ENCODE measurements at places on chromosomes 5 and 9.

- DNase-seq, result no peak
Observed at GRCh38 chr9:126107693-126108092, 218.9 kb upstream of the MVB12B start.

GRCh38 chr5:161547406-161547737, 847 bp upstream of the GABRB2 start:
- DNase-seq, result no peak

DNA sequence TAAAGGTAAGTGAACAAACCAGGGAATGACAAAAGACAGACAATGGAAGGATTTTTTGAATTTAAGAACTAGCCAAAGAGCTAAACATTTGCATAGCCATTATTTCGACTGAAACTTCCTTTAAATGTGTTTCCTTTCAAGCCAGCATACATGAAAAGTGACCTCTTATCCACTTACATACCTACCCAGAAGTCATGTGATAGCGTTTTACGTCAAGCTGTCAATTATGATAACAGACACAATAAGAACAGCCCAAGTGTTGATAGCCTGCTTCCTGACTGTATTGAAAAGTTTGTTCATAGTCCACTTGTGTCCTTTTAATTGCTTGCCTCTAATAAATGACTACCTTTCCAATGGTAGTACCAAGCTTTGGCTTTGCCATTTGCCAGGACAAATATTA, 206.0 kb downstream of the NFIB start:
- no peak for DNase-seq

DNA sequence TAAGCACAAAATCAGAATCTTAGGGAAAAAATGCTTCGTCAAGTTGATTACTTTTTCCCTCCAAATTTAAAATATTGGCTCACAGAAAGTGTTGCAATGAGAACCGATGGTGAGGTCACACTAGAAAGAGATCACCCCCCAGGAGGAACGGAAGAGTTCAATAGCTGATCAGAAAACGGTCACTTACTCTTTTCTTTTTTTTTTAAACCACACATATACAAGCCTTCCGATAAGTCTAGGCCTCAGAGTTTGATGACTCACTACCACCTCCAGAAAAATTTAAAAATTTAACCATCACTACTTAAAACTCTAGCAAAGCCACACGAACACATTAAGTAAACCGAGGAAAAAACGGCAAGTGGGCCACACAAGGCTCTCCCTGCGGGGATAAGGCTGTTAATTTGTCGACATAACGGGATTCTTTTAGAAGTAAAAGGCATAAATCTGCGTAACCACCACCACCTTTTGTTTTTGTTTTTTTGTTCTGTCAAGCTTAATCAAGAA, 1.2 kb downstream of the SURF4 start:
- peak; percentile 38 for DNase-seq

GRCh38 chr5:77311214-77311571, 100.7 kb downstream of the PDE8B start:
- no peak for DNase-seq

GRCh38 chr9:112867275-112867991, 23.2 kb downstream of the SLC46A2 start:
- DNase-seq, result peak; percentile 22

- DNase-seq, result no peak
Observed at GRCh38 chr5:9621379-9621903, 8.7 kb downstream of the TAS2R1 start.

DNA sequence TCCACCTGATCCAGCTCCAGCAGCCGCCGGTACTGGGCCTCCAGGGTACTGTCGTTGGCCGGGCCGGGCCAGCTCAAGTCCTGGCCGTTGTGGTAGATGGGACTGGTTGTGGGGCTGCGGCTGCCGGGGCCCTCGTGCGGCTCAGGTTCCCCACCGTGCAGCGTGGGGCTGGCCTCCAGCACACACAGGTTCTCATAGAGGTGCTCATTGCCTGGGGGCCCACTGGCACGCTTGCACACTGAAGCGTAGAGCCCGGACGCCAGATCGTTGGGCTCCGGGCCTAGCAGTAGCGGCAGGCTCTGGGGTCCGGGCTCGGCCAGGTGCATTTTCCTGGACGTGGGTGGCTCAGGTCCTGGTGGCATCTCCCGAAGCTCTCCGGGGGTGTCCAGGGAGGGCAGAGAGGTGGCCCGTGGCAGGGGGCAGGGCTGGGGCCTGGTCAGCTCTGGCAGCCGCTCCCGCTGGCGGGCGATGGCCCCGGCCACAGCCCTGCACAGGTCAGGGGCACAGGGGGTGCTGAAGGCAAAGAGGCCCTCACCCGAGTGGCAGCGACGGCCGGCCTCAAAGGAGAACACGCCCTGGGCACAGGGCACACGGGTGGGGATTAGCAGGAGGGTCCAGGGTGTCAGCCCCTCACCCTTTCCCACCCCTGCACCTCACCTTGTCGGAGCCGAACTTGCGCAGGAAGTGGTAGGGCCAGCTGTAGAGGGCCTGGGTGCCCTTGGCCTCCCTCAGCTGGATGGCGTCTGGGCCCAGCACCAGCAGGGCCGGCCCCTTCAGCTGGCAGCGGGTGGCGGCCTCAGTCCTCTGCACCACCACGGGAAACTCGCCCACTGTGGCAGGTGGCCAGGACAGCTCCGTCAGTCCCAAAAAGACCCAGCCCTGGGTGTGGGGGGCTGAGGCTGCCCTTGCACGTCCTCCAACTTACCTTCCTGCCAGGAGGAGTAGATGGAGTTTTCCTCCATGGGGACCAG, 5.3 kb downstream of the DOK3 start:
- DNase-seq, result no peak

GRCh38 chr5:97534166-97534565, 351.1 kb upstream of the RIOK2 start:
- peak; percentile 13 for DNase-seq

DNA sequence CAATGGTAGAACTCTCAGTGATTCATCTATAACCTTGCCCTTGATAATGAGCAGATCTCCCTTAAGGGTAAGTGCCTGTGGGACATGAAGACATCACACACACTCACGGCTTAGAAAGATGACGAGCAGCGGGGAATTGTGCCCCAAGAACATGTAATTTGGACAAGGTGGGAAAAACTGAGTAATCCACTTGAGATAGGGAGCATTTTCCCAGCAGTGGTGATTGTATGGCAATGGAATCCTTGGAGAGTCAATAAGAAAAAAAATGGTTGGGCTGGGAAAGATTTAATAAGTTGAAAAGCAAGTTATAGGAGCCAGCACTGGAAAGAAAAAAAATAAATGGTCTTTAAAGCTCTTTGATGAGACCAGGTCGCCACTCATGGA, 193.1 kb downstream of the GLIS3 start:
- no peak for DNase-seq

DNA sequence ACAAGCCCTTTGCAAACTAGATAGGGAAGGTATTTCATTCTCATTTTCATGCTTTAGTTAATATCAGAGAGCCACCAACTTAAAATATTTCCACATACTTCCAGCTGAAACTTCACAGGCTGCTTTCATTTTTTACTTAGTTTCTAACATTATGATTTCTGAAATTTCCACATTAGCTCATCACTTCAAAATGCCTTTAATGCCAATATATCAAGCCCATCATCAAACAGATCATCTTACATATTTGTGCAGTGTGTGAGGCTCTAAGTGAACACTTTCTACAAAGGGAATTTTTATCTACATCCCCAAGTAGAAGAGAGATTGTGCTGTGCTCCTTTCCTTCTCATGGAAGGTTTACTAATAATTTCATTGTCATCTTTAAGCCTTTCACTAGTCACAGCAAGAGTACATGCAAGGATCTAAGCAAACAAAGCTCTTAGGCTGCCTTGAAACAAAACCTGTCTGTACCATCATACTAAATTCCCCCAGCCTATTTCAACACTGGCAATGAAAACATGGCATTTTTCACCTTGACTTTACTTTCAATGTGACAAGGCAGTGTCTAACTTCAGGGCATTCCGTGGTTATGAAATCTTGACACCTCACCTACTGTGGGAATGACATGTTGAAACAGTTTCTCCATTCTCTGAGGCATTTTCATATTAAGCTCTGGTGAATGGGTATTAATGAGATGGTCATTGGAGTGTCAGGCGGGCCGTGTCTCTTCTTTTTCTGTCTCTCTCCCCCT, 45.4 kb downstream of the PPP2R2B start:
- DNase-seq, result no peak

GRCh38 chr9:111904891-111905291, 8.3 kb downstream of the UGCG start:
- no peak for DNase-seq

- no peak for DNase-seq
Observed at GRCh38 chr5:135694012-135694411, 115.2 kb upstream of the CXCL14 start.

- DNase-seq, result no peak
Observed at GRCh38 chr5:2685651-2686272, 65.7 kb downstream of the IRX2 start.

GRCh38 chr9:135905380-135906258, 1.7 kb downstream of the CAMSAP1 start:
- peak; percentile 24 for DNase-seq

- no peak for DNase-seq
Observed at GRCh38 chr5:172213126-172213525, 19.2 kb downstream of the EFCAB9 start.

DNA sequence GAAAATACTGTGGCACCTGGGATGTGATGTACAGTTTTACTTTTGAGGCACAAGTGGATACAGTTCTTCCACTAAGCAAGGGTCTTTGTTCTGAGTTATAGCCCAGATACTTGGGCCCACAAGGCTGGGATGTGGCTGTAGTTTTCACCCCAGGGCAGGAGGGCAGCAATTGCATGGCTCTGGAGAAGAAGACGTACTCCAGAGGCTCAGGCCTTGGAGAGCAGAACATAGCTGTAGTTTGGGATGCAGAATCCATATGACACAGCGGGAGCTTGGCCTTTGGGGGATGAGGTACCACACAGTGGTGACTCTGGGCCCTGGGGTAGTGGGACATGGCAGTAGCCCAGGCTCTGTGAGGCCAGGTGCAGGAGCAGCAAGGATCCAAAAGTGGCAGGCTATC, 110.8 kb upstream of the FSTL4 start:
- no peak for DNase-seq

DNA sequence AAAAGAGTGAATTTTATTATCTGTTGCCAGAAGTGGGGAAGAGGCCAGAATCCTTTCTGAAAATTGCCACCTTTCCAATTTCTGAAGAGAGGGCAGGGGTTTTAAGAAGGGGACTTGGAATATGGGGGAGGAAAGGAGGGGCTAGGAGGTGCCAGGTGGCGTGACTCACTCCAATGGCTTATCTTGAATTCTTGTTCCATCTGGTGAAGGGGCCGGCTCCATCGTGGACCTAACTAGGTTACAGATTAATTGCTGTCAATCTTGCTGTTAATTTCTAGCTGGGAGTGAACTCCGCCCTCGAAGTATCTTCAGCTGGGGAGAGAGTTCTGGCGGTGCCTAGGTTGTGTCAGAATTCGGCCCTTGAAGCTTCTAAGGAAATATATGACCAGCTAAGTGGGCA, 138.7 kb downstream of the YTHDC2 start:
- no peak for DNase-seq

GRCh38 chr9:89835666-89836065, 230.9 kb downstream of the GADD45G start:
- DNase-seq, result no peak

GRCh38 chr9:133734590-133735414, 3.4 kb downstream of the SARDH start:
- no peak for DNase-seq
